ENCODE measurements at places on chromosomes 4 and X.

- DNase-seq = no peak
Observed at GRCh38 chr4:183333202-183333601, 11.0 kb upstream of the CLDN24 start.

GRCh38 chrX:75746891-75747639 lies 38.0 kb downstream of the MAGEE2 start:
- peak; percentile 11 for DNase-seq

- DNase-seq = no peak
Observed at GRCh38 chrX:122625239-122625638, 558.8 kb upstream of the GRIA3 start.

GRCh38 chr4:161907590-161907955 lies 256.2 kb downstream of the FSTL5 start:
- no peak for DNase-seq

DNA sequence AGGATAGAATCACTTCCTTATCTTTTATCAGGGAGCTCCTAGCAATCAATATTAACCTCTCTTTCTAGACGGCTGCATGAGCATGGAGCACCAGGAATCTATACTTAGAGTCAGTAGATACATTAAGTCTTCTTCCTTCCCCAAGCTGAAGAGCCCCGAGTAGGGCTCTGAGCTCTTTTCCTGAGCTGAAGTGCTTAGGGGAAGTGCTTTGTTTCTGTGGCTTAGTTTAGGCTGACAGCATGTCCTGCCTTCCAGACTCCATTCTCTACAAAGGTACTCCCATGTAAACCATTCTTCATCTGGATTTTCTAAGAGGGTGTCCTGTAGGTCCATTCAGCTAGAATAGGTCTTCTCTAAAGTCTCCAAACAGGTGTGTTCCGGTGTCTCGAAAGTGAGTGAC lies 127.5 kb upstream of the AFF2 start:
- DNase-seq = no peak

Measured in stimulated activated naive CD4-positive, alpha-beta T cell treated with Interleukin-2 at 50 U/mL for 16 hours (primary cell).